Neural crest cell (in vitro differentiated cells): ENCODE measurements at places on chromosomes 7 and 10.

DNA sequence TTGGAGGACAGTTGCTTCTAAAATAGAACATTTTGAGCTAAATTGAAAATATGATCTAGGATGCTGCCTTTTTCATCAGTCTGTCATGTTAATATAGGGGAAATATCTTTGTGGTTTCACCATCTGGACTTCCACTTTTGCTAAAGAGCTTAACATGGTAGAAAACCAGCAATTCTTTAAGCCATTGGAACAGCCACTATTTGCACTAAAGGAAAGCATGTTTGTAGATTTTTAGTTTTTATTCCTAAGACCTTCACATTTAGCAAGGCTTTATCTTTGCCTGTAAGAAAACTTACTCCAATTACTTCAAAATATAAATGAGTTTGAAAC, 291.0 kb downstream of the RNLS start:
- DNase-seq, result no peak

- DNase-seq, result no peak
These were observed 9.5 kb downstream of the PPA1 start for GRCh38 chr10:70223728-70224127.

DNA sequence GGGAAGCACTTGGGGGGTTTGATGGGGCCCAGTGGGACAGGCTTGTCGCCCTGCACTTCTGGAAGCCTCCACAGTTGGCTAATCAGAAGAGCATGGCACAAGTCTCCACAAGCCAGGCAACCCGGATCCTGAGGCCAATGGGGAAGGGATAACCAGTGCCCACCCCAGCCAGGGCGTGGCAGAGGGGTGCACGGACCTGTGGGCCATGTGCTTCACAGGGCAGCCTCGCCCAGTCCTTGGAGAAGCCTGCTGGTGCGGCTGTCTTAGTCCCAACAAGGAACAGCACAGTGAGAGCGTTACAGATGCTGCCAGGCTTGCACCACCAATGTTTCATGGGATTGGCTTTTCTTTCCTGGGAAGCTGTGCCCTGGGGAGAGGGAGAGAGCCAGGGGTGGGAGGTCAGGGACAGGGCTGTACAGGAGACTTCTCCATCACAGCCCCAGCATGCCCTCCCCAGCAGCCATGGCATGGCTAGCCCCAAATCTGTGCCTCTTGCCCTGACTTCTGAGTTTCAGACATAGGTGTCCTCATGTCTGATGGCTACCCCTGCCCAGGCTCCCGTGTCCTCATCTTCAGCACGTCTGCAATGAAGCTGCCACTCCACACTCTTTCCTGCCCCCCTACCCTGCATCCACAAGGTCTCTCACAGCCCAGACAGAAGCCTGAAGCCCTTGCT, 116.0 kb downstream of the PTPN20 start:
- no peak for DNase-seq

DNA sequence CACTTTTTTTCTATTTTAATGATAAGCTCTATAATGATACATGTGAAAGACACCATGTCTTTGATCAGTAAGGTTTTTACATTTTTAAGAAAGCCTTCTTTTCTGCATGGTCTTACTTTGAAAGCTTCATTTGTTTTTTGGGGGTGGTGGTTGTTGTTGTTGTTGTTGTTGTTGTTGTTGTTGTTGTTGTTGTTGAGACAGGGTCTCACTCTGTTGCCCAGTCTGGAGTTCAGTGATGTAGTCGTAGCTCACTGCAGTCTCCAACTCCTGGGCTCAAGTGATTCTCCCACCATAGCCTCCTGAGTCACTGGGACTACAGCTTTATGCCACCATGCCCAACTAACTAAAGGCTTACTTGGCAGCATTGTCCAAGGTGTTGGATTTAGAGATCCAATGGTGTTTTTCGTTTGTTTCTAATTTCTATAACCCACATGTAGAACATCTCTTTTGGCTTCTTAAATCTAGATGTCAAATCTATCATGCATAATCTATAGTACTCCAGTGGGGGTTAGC, 45.4 kb downstream of the TRIM24 start:
- DNase-seq, result no peak

- DNase-seq, result no peak
These were observed 41.8 kb downstream of the ASZ1 start for GRCh38 chr7:117385363-117386109.

DNA sequence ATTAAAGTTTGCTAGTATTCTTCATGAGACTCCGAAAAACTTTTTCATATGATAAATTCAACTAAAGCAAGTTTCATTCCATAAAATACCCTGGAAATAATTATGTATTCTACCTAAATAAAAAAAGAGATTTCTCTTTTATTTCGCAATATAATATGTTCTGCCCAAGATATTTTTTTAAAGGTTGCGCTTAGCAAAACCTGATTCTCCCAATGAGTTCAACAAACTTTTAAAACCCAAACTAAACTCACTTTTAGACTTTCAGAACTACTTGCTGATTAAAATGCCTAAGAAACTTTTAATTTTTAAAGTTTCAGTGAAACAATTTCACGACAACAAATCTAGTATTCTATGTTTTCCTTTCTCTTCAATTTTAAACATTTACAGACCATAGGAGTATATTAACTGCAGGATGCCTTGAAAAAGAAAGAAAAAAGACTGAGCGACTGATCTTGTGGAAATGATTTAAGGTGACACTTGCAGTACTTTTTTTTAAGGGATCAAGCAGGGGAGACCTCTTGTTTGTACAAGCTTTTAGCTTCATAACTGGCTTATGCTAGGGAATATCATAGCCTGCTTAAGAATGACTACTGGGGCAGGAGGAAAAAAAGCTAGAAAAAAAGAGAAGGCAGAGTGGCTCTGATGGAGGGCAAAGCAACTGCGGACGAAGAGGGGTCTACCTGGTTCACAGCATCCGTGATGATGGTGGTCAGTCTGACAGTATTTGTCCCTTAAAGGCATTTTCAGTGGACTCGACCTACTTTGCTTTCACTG, 1.5 kb downstream of the ZNF800 start:
- DNase-seq, result no peak

DNA sequence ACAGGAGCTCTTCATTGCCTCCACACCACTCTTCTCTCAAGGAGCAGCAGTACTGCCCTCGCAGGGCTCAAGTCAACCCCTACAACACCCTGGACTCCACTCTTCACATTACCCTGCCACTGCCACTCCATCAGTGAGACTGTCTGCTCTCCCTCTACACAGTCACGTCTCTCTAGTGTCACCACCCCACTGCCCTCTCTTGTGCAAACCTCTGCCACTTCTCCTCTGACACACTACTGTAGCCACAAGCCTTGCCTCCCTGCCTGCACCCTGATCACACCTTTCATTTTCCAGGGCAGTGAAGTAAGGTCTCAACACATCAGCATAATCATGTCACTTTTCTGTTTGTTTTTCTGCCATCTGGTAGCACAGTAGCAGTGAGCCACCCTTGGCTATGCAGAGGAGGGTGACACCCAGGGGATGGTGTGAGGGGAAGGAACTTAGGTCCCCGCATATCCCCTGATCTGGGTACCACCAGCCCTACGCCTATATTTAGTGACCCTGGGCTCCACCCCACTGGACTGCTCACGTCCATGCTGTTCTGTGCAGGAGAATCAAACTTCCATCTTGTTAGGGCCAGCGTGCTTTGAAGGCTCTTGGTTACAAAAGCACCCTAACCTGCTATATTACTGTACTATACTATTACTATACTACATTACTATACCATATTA, 1.6 kb downstream of the C10orf143 start:
- no peak for DNase-seq

DNA sequence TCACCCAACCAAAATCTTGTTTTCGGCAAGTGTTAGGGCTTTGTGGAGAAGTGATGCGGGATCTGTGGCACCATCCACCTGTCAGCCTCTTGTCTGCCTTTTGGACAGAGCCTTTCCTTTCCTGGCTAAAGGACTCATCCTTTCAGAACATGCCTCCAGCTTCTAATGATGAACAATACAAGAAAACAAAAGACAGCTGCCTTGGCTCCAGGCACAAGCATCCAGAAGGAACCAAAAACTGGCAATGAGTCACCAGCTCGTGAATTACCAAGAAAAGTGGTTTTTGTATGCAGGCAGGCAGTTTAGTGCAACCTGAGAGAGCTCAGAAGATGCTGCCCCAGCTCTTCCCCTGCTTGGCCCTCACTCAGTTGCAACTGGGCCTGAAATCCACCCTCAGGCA, 84.6 kb upstream of the NAMPT start:
- no peak for DNase-seq

DNA sequence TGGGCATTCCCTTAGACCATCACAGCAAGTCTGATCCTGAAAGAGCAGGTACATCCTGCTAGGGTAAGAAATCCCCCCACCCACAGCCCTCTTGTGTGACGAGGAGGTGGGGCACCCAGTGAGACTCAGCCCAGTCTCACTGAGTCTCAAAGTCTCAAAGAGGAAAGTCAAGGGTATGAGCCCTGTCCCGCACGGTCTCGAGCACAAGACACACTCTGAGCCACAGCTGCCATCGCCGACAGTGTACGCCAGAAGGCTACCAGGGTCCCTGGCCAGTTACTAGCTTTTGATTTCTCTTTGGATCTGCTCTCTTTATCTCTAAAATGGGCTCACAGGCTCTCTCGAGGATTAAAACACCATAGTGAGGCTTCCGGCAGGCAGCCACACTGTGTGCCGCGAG, 190.2 kb downstream of the TNS3 start:
- no peak for DNase-seq

DNA sequence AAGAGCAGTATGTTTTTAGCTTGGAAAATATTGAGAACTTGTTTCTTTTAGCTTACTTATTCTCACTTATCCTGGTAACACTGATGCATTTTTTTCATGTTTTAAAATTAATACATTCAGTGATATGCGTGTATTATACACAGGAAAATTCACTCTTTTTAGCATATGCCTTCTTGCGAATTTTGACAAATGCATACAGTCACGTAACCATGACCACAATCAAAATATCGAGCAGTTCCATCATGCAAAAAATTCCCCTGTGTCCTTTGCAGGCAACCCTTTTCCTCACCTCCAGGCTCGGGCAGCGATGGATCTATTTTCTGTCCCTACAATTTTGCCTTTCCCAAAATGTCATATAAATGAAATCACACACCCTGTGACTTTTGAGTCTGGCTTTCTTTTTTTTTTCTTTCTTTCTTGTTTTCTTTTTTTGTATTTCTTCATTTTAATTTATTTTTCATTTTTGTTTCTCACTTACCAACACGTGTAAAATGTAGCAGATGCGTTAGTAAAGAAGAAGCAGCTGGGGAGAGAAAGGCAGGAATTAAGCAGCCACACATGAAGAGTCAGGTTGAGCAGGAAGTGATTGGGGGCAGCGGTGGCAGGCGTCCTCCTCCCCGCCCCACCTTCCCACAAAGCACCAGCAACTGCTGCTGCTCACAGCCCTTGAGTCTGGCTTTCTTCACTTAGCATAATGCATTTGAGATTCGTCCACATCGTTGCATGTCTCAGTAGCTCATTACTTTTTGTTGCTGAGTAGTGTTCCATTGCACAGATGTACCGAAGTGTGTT, 29.9 kb downstream of the ADRB1 start:
- DNase-seq, result no peak

DNA sequence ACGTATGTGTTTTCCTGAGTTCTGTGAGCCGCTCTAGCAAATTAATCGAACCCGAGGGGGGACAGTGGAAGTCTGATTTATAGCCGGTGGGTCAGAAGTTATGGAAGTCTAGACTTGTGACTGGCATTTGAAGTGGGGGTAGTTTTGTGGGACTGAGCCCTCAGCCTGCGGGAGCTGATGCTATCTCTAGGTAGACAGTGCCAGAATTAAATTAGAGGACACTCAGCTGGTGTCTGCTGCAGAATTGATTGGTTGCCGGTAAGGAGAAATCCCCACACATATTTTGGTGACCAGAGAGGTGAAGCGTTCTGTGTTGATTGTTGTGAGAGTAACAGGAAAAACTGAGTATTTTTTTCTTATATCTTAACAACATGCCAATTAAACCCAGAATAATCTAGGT, 143.8 kb upstream of the ADCY1 start:
- DNase-seq, result no peak

DNA sequence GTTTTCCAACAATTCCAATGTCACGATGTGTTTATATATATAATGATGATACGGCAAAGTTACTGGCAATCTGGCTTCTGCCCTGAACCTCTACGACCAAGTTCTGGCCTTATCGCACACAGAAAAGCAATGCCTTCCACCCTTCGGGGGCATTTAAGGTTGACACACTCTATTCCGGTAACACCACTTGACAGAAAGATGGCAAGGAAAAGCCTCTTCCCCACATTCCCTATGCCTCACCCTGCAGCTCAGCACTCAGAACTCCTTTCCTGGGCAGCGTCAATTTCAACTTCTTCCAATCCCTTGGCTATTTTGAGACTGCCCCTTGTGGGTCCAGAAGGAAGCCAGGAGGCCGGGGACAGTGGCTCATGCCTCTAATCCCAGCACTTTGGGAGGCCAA, 2.5 kb upstream of the ADRB1 start:
- DNase-seq, result no peak

DNA sequence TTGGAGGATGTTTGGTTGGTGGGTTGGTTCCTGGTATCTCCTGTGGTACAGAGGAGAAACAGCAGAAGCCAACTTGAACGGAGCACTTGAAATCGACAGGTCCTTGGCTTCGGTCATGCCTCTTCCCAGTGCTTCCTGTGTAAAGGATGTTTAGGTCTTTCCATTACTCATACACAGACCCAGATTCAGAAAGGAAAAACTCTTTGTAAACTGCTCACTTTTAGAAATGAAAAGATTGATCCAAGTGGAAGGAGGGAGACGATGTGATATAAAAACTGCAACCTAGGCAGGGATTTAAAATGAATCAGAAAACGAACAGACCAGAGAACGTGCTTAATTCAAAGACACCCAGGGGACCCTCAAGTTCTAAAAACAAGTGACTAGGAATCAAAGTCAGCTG, 338.4 kb downstream of the GALNT17 start:
- no peak for DNase-seq

- DNase-seq, result no peak
These were observed 172.9 kb downstream of the MBL2 start for GRCh38 chr10:52599551-52600200.

DNA sequence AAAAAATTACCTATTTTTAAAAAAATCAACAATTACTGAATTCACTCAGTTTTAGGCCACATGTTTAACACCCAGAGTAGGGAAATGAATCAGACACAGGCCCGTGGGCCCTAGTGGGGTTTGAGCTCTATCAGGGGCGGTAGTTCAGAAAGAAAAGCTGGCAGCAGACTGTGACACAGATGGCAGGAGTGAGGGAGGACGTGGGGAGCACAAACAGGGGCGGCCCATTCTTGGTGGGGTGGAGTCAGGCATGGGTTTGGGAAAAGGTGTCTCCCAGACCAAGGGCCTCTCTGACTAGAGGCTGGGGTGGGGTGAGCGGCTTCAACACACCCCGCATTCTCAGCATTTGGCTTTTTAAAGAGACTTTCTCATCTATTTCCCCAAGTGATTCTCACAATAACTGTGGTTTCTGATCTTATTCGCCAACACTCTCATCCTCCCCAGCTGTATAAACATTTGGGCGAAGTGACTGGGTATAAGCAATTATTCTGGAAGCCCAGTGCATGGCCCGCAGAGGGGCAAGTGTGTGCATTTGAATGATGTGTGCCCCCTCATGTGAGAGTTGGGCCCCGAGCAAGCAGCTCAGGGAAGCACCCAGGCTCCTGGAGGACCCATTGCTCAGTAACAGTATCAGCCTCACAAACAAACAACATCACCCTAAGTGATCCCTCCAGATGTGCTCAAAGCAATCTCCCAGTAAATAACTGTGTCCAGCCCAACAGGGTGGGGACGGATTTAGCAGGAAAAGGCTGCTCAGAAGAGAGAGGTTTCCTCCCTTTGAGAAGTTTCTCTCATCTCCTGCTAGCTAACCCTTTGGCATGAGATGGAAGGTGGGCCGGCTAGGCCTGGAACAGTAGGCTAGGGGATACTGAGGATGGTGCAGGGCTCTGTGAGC, 437.6 kb upstream of the ZMIZ1 start:
- DNase-seq, result no peak
